Neural progenitor cell (in vitro differentiated cells): ENCODE measurements at places on chromosomes 2 and 18. TPM values are rescaled to one million over a fixed set of nuclear protein-coding genes. Genes with fewer than 3 reads are reported as not detected.

Gene SERPINB5
- total RNA-seq = 0.09 TPM in 1 of 2 replicates, not detected in the other

Gene MALL
- 1.1 and 1.4 TPM in 2 replicates for total RNA-seq

Gene GALM
- 7.1 and 8.3 TPM in 2 replicates for total RNA-seq

Gene RND3
- 4.0 and 6.4 TPM in 2 replicates for total RNA-seq

Gene MOCOS
- total RNA-seq = 0.36 and 1.1 TPM in 2 replicates

Gene PASK
- 20.3 and 35.1 TPM in 2 replicates for total RNA-seq

Gene ZNF513
- total RNA-seq = 6.1 and 23.2 TPM in 2 replicates

Gene TUBB8B
- 0.36 and 0.62 TPM in 2 replicates for total RNA-seq

Gene SOWAHC
- 5.7 and 7.2 TPM in 2 replicates for total RNA-seq

Gene IL37
- total RNA-seq = 0.93 TPM in 1 of 2 replicates, not detected in the other
